Nephron progenitor cell (in vitro differentiated cells): ENCODE measurements at places on chromosomes 6 and 20.

- DNase-seq = no peak
Observed at GRCh38 chr20:51454250-51454865, 88.2 kb downstream of the NFATC2 start.

GRCh38 chr6:117351521-117351920 is 74.2 kb downstream of the ROS1 start:
- DNase-seq = no peak

DNA sequence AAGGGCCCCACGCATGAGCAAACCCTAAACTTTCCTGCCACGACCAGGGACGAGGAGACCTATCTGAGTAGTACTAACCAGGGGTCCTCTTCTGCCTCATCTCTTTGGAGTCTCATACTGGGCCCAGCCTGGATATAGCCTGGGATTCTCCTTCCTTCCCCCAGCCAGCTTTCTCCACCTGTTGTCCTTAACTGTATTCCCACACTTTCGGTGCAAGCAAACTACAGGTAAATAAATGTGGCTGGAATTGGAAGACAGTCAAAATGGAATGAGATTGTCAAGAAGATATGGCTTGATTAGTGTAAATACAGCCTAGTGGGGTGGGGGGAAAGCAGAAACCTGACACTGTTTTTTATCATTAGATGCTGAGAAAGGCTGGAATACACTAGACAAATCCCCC is 23.5 kb upstream of the LY86 start:
- DNase-seq = no peak

GRCh38 chr6:158170656-158171081 is 2.5 kb downstream of the GTF2H5 start:
- DNase-seq = no peak

GRCh38 chr6:35214869-35215664 is 1.3 kb downstream of the SCUBE3 start:
- DNase-seq = peak; percentile 54

DNA sequence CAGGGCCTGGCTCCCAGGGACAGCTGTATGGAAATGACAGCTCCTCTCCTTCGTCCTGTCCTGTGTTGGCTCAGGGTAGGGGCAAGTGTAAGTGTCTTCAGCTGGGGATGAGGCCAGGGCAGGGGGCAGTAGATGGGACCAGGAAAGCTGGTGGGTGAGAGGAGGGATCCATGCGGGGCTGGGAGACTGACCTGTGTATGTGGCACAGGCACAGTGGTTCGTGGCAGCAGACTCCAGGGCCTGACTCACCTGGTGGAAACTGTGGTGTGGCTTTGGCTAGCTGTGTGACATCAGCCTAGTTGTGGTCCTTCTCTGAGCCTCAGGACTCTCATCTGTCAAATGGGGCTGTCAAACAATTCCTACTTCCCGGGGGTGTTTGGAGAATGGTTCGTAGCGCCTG is 13.7 kb upstream of the SCRT2 start:
- DNase-seq = no peak

- no peak for DNase-seq
Observed at GRCh38 chr6:1326535-1327121, 14.7 kb downstream of the FOXQ1 start.

GRCh38 chr6:141963543-141964295 is 169.0 kb upstream of the GJE1 start:
- no peak for DNase-seq

DNA sequence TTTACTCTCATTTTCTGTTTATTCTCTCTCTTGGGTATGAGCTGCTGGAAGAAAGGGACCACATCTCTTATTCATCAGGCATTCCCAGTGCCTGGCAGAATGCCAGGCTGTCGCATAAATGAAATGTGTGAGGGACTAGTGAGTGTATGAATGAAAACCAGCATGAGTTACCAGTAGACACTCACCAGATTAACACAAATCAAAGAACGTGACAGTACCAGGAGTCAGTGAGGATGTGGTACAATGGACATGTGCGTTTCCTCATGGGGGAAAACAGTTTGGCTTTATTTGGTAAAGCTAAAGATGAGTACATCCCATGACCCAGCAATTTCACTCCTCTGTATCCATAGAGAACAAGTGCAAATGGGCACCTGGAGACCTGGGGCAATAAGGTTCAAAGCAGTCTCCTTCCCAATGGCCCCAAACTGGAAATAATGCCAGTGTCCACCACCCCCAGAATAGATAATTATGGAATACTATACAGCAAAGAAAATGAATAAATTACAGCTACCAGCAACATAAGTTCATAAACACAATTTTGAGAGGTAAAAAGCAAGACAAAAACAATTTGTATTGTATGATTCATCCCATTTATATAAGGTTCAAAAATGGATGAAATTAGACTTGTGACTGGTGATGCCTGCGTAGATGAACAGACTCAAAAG is 93.3 kb downstream of the CDH22 start:
- DNase-seq = no peak

DNA sequence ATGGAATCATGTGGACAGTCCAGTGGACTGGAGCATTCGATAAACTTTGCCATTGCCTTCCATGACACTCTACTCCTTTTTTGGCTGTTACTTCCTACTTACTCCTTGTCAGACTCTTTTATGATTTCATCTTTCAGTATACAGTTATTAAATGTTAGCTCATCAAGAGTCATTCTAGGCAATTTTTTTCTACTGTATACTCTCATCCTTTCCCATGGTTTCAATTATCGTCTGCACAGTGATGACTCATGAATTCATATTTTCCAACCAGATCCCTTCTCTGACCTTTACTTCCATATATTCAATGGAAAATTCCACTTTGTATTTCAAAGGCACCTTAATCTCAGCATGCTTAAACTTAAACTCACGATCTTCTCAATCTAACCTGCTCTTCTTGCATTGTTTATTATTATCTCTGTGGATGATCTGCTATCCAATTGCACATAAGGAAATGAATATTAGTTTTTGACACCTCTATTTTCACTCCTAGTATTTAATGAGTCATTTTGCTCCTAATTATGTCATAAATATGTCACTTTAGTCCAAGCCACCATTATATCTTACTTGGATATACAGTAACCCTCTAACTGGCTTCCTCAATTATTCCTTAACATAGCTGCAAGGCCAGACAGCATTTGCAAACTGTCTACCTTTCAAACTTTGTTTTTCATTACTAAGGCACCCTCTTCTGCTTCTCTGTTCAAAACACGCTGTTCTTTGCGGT is 427.5 kb downstream of the PHF3 start:
- no peak for DNase-seq

- no peak for DNase-seq
Observed at GRCh38 chr6:168695701-168696100, 254.7 kb downstream of the SMOC2 start.

- DNase-seq = peak; percentile 80
Observed at GRCh38 chr6:28383235-28384142, 16.1 kb downstream of the ZSCAN12 start.

DNA sequence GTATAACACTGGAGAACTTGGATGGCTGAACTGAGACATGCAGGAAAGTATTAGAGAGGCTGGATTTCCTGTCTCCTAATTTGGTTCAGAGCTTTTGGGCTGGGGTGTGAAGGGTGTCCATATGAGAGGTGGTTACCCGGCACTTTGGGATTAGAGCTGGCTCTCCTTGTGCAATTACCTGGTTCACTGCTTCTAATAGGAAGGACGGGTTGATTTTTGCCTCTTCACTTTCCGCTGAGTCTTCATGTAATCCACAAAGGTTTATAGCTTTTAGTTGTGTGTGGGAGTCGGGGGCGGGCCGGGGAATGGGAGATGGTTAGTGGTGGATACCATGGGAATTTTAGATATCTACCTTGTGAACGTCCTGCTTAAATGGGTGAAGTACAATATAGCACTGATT is 151.5 kb downstream of the BTBD3 start:
- DNase-seq = no peak

GRCh38 chr20:18740726-18741125 is 72.9 kb upstream of the SCP2D1 start:
- DNase-seq = no peak

DNA sequence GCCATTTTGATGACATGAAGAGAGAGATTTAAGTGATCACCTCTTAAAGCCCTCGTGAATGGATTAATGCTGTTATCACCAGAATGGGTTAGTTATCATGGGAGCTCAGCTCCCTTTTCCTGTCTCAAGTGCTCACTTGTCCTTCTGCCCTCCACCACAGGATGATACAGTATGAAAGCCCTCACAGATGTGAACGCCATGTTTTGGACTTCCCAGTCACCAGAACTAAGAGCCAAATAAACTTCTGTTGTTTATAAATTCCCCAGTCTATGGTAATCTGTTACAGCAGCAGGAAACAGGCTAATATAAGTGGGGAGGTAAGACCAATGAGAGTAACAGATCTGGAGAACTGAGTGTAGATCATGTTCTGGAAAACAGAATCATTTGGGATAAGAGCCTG is 493.2 kb downstream of the CDKAL1 start:
- no peak for DNase-seq

DNA sequence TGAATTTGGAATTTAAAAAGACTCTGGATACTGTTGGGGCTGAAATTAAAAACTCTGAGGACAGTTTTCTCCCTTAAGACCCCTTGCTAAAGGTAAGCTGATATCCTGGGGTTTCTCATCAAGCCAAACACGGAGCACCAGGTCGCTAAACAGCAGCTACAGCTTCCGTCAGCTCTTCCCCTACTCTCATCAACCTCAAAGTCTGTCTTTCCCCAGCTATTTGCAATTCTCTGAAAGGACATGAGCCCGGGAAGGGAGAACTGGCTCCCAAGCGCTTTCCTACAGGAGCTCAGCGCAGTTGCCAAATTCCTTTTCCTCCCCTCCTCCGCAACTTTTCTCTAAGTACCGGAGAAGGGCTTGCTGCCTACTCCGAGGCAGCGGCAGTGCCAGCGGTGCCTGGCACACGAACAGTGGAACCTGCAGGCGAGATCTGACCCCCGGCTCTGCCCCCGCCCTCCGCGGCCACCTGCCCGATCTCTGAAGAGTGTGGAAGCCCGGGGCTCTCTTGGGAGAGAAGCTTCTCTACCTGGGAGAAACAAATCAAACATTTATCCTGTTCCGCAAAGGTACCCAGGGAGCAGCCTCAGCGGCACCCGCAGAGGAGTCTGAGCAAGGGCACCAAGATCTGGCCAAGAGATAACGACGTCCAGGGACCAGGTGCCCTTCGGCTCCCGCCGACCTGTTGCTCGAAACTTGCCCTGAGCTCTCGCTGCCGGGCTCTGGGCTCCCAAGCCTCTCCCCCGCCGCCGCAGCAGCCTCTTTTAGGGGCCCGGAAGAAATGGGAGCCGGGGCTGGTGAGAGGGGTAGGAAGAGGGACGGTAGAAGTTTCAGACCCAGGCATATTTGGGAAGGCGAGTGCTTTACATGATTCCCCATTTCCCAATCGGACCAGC is 2.2 kb downstream of the CBLN4 start:
- no peak for DNase-seq

DNA sequence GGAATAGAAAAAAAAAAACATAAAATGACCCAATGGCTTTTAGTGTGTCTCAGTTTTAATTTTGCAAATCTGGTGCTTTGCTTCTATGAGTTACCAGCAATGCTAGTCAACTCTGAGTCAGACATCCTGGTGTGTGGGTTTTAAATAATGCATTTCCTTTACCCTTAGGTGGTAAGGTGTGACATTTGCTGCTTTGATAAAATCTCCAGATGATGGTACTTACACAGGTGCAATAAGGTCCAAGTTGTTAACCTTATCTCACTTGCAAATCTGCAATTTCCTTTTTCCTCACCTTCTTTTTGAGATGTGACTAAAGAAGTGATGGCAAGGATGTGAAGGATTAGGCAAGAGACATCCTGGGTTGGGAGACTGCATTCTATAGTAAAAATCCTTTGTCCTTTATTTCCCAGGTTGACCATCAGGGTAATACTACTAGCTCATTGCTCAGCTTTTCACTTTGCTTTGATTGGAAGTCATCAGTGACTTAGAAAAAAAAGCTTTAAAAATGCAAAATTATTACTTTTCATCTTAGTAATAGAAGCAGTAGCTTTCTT is 818.5 kb upstream of the FLRT3 start:
- no peak for DNase-seq

GRCh38 chr6:148650941-148651505 is 95.8 kb upstream of the UST start:
- DNase-seq = no peak

GRCh38 chr6:3764516-3765335 is 13.2 kb upstream of the PXDC1 start:
- no peak for DNase-seq

GRCh38 chr20:14609328-14610221 is 272.2 kb upstream of the FLRT3 start:
- no peak for DNase-seq

DNA sequence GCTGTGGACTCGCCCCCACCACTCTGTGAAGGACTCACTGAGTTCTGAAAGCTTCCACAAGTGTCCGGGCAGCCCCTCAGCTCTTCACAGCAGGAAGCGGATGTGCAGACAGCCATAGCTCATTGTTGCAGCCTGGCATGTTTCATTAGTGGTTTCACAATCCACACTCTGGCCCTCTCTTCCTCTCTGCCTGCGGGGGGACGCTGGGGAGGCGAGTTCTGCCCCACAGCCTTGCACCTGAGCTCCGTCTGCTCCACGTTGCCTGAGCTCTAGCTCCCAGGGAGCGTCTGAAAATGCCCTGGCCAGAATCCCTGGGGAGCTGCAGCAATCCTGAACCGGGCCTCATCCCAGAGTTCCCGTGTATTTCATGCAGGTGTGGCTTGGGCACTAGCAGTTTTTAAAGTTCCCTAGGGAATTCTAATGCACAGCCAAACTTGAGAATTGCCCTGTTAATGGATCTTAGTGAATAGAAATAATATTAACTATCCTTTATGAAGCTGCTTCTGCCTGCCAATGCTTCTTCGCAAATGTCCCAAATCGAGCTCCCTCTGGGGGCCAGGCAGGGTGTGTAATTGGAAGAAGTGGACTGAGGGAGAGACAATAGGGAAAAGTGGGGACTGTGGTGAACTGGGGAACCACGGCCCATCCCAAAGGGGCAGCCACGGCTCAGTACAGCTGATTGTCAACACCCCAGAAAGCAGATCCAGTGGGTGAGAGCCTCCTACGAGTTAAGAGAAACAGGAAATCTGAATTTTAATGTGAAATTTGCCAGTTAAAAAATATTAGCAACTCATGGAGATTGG is 51.5 kb downstream of the CTCFL start:
- no peak for DNase-seq

DNA sequence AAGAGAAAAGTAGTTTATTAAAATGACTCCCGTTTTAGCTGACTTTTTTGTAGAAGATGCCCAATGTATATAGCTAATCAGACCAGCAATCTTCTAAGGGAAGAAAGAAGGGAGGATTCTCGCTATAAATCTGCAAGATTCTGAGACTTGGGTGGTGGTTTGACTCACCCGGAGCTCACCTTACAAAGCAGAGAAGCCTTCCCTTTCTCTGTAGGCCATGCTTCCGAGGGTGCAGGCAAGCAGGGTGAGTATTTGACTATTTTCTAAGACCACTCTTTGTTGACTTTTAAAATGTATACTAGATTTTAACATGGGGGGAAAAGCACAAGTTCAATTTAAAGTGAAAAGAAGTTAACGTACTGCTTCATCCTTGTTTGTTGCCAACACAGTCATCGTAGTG is 2.7 kb downstream of the OLIG3 start:
- DNase-seq = no peak
